ENCODE measurements at places on chromosomes 1 and 21. TPM values are rescaled to one million over a fixed set of nuclear protein-coding genes. Genes with fewer than 3 reads are reported as not detected.
A peak's percentile ranks its signal among the peaks of the same experiment; 100 is the strongest.

Gene RAVER2
- total RNA-seq: 7.7 TPM

Gene RYR2
- 0.17 TPM for total RNA-seq

Gene PODN
- total RNA-seq: 67.5 TPM

Gene MNDA
- total RNA-seq: not detected

Gene C1orf115
- total RNA-seq: 3.3 TPM

Gene AMIGO1
- 1.8 TPM for total RNA-seq

DNA sequence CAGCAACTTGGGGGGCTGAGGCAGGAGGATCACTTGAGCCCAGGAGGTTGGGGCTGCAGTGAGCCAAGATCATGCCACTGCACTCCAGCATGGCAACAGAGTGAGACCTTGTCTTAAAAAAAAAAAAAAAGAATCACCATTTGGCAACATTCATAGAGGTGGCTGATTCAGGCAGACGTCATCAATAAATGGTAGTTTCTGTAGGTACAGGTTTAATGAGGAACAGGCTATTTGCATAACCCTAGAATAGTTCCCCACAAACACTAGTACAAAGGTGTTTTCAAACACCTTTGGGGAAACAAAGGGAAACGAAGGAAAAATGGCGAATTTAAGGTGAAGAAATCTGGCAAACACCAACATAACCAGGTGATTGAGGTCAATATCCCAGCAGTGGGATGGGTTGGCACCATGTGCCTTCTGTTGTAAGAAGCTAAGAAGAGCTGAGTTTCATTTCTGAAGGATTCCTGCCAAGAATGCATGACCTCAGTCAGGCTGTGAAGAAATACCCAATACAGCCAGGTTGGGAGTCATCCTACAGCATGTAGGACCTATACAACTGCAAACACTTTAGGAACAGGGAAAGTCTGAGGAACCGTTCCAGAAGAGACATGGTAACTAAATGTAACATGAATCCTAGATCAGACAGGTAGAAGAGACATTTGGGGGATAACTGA, 5.6 kb downstream of the LPAR3 start:
- peak; percentile 49 for DNase-seq
- H3K36me3 ChIP-seq: no peaks in the 10 kb centered on the region
- no peaks in the 10 kb centered on the region for H3K27me3 ChIP-seq
- H3K4me1 ChIP-seq: no peaks in the 10 kb centered on the region
- no peak overlapping the region for H3K4me3 ChIP-seq

- no peaks in the 10 kb centered on the region for H3K4me1 ChIP-seq
- no peak overlapping the region for H3K4me3 ChIP-seq
- H3K27ac ChIP-seq: no peak overlapping the region
These were observed 20.5 kb downstream of the RRP15 start for GRCh38 chr1:218305472-218306064.

- no peaks in the 10 kb centered on the region for H3K36me3 ChIP-seq
- DNase-seq: no peak
- no peak overlapping the region for H3K27ac ChIP-seq
- no peaks in the 10 kb centered on the region for H3K27me3 ChIP-seq
- no peak overlapping the region for H3K4me3 ChIP-seq
These were observed 41.1 kb upstream of the ZNF124 start for GRCh38 chr1:247212627-247213617.

GRCh38 chr1:87299661-87300060, 29.0 kb upstream of the LMO4 start:
- no peaks in the 10 kb centered on the region for H3K4me1 ChIP-seq
- DNase-seq: no peak
- no peaks in the 10 kb centered on the region for H3K36me3 ChIP-seq
- no peaks in the 10 kb centered on the region for H3K27me3 ChIP-seq
- H3K27ac ChIP-seq: no peak overlapping the region
- H3K4me3 ChIP-seq: no peak overlapping the region

GRCh38 chr1:3522112-3522511, 67.6 kb downstream of the ARHGEF16 start:
- no peak for DNase-seq
- no peaks in the 10 kb centered on the region for H3K27me3 ChIP-seq
- H3K4me1 ChIP-seq: no peaks in the 10 kb centered on the region
- no peak overlapping the region for H3K27ac ChIP-seq

DNA sequence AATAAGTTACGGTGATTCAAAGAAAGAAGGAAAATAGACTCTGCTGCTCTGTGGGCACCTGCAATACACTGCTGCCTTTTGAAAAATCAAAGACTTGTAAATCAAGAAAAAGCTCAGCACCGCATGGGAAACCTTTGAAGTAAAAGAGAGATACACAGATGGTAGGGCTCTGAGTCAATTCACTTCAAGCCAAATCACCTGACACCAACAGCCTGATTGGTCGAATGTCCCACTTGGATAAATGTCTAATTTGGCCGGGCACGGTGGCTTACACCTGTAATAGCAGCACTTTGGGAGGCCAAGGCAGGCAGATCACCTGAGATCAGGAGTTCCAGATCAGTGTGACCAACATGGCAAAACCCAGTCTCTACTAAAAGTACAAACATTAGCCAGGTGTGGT, 19.2 kb upstream of the RCAN3 start:
- no peaks in the 10 kb centered on the region for H3K36me3 ChIP-seq
- H3K27me3 ChIP-seq: no peaks in the 10 kb centered on the region
- no peak overlapping the region for H3K27ac ChIP-seq
- no peak overlapping the region for H3K4me3 ChIP-seq

GRCh38 chr1:209486861-209487593, 96.5 kb upstream of the CAMK1G start:
- H3K36me3 ChIP-seq: no peaks in the 10 kb centered on the region
- DNase-seq: peak; percentile 29
- no peaks in the 10 kb centered on the region for H3K4me1 ChIP-seq
- H3K4me3 ChIP-seq: no peak overlapping the region
- no peak overlapping the region for H3K27ac ChIP-seq

DNA sequence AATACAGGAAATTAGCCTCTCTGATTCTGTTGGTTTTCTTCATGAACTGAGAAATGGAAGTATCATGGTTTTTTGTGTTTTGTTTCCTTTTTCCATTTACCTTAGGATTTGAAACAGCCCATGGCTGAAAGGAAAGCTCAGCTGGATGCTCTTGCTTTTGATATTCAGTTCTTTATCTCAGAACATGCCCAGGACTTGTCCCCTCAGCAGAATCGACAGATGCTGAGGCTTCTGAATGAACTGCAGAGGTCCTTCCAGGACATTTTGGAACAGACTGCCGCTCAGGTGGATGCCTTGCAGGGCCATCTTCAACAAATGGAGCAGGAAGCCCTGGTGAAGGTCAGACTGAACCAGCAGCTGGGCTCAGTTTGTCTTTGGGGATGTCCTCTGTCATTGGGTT, 142.4 kb downstream of the MACF1 start:
- H3K27ac ChIP-seq: no peak overlapping the region
- peaks cover 21% of the 10 kb centered on the region for H3K36me3 ChIP-seq
- no peaks in the 10 kb centered on the region for H3K4me1 ChIP-seq
- no peak overlapping the region for H3K4me3 ChIP-seq
- DNase-seq: no peak
- H3K27me3 ChIP-seq: no peaks in the 10 kb centered on the region

DNA sequence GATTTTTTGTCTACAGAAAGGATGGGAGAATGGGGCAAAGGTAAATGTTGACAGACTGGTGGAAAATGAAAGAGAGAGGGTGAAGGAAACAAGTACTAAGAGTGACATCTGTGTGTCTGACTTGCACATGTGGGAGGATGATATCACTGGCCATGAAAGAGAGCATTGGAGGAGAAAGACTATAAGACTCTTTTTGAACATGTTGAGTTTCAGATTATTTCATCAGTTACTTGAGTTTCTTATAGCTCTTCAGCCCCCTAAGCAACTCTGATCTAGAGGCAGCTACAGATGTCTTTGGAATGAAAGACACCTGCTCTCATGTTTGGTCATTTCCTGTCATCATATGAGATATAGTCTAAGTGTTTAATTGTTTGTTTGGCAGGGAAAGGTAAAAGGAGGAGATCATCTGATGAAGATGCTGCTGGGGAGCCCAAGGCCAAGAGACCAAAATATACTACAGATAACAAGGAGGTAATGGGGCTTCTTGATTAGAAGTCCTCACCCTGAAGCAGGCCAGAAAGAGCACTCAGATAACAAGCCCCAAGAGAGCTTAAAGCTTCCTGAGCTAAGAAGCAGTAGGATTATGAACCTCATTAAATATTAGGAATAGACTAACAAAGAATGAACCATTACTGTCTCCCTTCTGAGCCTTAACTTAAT, 4.5 kb downstream of the POLR3C start:
- H3K36me3 ChIP-seq: peaks cover 19% of the 10 kb centered on the region
- H3K27me3 ChIP-seq: no peaks in the 10 kb centered on the region
- no peak overlapping the region for H3K4me3 ChIP-seq
- no peak for DNase-seq

GRCh38 chr1:844472-845026, 79.2 kb upstream of the SAMD11 start:
- no peaks in the 10 kb centered on the region for H3K27me3 ChIP-seq
- no peak overlapping the region for H3K27ac ChIP-seq

- peaks cover 8% of the 10 kb centered on the region for H3K27me3 ChIP-seq
- no peaks in the 10 kb centered on the region for H3K4me1 ChIP-seq
- H3K27ac ChIP-seq: no peak overlapping the region
- no peaks in the 10 kb centered on the region for H3K36me3 ChIP-seq
These were observed 10.7 kb downstream of the PIGR start for GRCh38 chr1:206935491-206936067.

GRCh38 chr1:47395433-47395832, 20.7 kb upstream of the FOXE3 start:
- H3K36me3 ChIP-seq: no peaks in the 10 kb centered on the region
- H3K27ac ChIP-seq: no peak overlapping the region
- no peak for DNase-seq
- H3K27me3 ChIP-seq: peaks cover 6% of the 10 kb centered on the region

- H3K4me3 ChIP-seq: no peak overlapping the region
- peaks cover 12% of the 10 kb centered on the region for H3K4me1 ChIP-seq
- no peaks in the 10 kb centered on the region for H3K36me3 ChIP-seq
- no peaks in the 10 kb centered on the region for H3K27me3 ChIP-seq
- H3K27ac ChIP-seq: no peak overlapping the region
These were observed 69.2 kb downstream of the PRDM2 start for GRCh38 chr1:13769212-13769611.

GRCh38 chr1:245654460-245655050, 499.8 kb downstream of the KIF26B start:
- H3K27ac ChIP-seq: no peak overlapping the region
- no peaks in the 10 kb centered on the region for H3K36me3 ChIP-seq
- no peaks in the 10 kb centered on the region for H3K27me3 ChIP-seq
- H3K4me3 ChIP-seq: no peak overlapping the region
- H3K4me1 ChIP-seq: no peaks in the 10 kb centered on the region

DNA sequence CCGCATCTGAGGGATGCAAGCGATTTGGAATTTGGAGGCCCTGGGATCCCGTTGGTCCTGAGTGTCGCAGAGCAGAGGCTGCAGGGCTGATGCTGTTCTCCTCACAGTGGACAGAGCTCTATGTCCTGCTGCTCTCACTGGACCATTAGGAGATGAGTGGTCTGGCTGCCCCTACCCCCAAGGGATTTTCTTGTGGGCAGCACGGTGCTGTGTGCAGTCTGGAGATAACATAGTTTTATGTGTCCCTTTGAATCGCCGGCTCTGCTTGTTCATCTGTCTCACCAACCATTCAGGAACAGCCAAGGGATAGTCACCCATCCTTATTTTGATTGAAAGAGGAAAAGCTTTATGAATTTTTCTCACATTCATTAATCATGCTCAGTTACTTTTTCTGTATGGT, 49.9 kb downstream of the CHRM3 start:
- H3K36me3 ChIP-seq: no peaks in the 10 kb centered on the region
- no peak for DNase-seq
- H3K27ac ChIP-seq: no peak overlapping the region
- no peaks in the 10 kb centered on the region for H3K4me1 ChIP-seq

GRCh38 chr1:74811436-74812179, 78.7 kb downstream of the TYW3 start:
- no peaks in the 10 kb centered on the region for H3K36me3 ChIP-seq
- no peak for DNase-seq
- H3K27ac ChIP-seq: no peak overlapping the region
- no peak overlapping the region for H3K4me3 ChIP-seq
- no peaks in the 10 kb centered on the region for H3K27me3 ChIP-seq
- no peaks in the 10 kb centered on the region for H3K4me1 ChIP-seq

DNA sequence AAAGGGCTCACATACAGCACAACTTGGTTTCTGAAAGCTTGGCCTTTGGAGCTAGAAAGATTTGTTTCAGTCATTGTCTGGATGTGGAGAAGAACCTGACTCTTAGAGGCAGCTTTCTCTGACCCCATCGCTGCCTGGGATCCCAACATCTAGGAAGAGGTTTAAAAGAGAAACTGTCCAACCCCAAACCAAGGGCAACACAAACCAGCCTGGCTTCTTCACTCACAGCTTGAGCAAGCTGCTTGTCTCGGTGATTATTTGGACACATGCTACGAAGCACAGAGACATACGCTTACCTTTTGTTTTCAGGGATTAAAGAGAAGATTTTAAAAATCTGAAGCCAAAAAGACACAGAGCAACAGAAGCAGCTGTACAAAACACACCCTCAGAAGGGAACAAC, 109.8 kb downstream of the ETS2 start:
- peaks cover 4% of the 10 kb centered on the region for H3K27me3 ChIP-seq
- no peak for DNase-seq
- no peaks in the 10 kb centered on the region for H3K36me3 ChIP-seq
- H3K4me1 ChIP-seq: peaks cover 11% of the 10 kb centered on the region

DNA sequence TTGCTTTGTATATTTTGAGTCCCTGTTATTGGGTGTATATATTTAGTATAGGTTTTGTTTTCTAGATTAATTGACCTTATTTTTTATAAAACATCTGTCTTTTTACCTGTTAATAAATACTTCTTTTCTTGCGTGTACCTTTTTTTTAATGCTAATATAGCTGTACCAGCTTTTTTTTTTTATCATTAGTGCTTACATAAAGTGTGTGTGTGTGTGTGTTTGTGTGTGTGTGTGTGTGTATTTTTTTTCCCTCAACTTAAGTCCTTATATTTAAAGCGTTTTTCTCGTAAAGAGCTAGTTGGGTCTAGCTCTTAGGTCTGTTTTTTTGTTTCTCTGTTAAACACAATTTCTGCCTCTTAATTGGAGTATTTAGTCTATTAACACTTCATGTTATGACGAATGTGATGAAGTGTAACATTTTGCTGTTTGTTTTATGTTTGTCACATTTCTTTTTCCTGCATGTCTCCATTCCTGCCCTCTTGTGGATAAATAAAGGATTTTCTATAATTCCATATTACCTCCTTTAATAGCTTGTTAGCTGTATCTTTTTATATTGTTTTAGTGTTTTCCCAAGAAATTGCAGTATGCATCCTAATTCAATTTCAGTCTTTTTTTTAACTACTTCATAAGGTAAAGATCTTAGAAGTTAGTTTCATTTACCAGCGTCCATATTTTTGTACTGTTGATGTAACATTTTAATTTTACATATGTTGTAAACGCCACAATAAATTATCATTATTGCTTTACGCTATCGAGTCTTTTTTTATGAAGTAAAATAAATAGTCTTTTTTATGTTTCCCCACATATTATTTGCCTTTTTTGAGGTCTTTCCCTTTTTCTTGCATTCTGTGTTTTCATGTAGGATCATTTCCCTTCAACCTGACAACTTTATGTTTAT, 4.3 kb downstream of the PRMT2 start:
- peaks cover 4% of the 10 kb centered on the region for H3K4me1 ChIP-seq
- H3K4me3 ChIP-seq: no peak overlapping the region
- H3K36me3 ChIP-seq: peaks cover 15% of the 10 kb centered on the region
- peak; percentile 10 for DNase-seq
- no peak overlapping the region for H3K27ac ChIP-seq

- no peaks in the 10 kb centered on the region for H3K27me3 ChIP-seq
- no peaks in the 10 kb centered on the region for H3K4me1 ChIP-seq
- H3K4me3 ChIP-seq: no peak overlapping the region
- no peak for DNase-seq
These were observed 117.9 kb downstream of the PLPP3 start for GRCh38 chr1:56461158-56462127.

- no peaks in the 10 kb centered on the region for H3K27me3 ChIP-seq
- H3K4me1 ChIP-seq: no peaks in the 10 kb centered on the region
- H3K27ac ChIP-seq: no peak overlapping the region
- H3K4me3 ChIP-seq: no peak overlapping the region
- no peaks in the 10 kb centered on the region for H3K36me3 ChIP-seq
These were observed 86.5 kb downstream of the PSMG1 start for GRCh38 chr21:39096754-39097153.

All from fibroblast of lung (primary cell).